Activated effector memory CD4-positive, alpha-beta T cell treated with Interleukin-2 at 50 U/mL for 16 hours (primary cell): ENCODE measurements at places on chromosomes 13 and 19.

DNA sequence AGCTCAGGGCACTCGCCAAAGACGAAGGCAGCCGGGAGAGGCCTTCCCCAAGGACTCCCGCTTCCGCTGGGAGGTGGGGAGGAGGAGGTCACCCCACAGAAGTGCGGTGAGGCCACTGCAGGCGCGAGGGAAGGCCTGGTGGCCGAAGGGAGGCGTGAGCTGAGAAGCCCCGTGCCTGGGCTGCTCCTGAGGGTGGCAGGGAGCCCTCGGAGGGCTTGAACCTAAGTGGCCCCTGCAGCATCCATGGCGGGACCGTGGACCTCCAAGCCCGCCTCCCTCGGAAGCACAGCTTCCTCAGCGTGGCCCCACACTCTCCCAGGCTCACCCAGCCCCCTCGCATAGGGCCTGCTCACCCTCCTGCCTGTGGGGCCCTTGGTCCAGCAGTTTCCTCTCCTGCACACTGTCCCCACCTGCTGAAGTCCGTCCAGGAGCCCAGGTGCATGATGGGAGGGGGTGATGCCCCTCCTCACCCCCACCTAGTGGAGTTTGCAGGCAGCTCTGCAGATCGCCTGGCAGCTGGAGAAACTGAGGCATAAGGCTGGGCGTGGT lies 25.9 kb downstream of the EFNA2 start:
- no peak for DNase-seq

- DNase-seq: no peak
These were observed 5.7 kb upstream of the LRRC4B start for GRCh38 chr19:50573741-50574461.

GRCh38 chr13:77062097-77062496 lies 35.1 kb upstream of the FBXL3 start:
- no peak for DNase-seq

DNA sequence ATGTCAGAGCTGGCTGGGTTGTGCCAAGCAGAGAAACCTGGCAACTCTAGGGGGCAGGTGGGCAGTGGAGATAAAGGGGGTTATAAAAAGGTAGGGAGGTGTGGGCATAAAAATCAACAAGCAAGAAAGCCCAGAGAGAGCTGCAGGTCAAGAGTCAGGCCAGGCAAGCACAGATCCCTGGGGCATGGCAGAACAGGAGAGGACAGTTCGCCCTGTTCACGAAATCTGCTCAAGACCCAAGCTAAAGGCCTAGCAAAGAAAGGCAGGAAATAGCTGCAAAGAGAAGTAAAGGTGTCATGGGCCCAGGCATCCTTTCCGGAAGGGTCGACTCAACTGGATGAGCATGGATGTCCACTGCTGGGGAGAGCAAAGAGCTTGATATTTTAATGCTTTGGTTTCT lies 3.4 kb downstream of the MBNL2 start:
- no peak for DNase-seq

DNA sequence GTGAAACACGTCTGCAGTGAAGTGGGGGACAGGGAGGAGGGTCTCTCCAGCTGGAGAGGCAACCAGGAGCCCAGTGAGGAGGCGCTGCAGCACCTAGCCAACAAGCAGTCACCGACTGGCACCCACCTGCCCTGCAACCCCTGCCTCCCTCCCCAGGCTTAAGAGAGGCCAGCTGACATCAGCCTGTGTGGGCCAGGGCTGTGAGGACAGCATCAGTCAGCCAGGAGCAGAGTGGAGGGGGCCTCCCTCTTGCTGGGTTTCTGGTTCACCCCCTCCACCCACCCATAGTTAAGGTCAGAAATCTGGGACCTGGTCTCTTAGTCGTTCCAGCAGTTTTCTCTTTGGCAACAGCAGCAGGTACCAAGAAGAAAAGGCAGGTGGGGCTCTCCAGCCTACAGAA lies 25.5 kb upstream of the CCNP start:
- DNase-seq: no peak

GRCh38 chr19:48342841-48343540 lies 17.6 kb downstream of the EMP3 start:
- DNase-seq: no peak

GRCh38 chr19:45834970-45835369 lies 19.9 kb upstream of the RSPH6A start:
- DNase-seq: no peak

GRCh38 chr13:32639502-32640105 lies 53.4 kb downstream of the PDS5B start:
- DNase-seq: peak; percentile 23

DNA sequence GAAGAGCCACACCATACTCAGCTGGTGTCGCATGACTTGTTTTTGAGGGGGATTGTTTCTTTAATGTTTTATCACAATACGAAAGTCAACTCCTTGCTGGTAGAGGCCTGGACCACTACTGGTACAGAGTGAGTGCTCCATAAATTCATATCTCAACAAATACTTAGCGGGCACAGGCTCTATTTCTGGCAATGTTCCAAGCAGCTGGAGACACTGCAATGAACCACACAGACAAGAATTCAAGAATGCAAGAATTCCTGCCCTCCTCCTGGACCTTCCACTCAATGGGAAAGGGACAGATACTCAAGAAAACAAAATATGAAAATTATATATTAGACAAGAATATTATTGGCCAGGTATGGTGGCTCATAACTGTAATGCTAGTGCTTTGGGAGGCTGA lies 5.1 kb upstream of the FXYD5 start:
- DNase-seq: no peak

- DNase-seq: no peak
These were observed 13.5 kb upstream of the ZNF563 start for GRCh38 chr19:12346896-12347295.

- no peak for DNase-seq
These were observed 270.6 kb downstream of the KLF5 start for GRCh38 chr13:73329355-73329754.
